ENCODE measurements at places on chromosomes 13 and 19.
A peak's percentile ranks its signal among the peaks of the same experiment; 100 is the strongest.

GRCh38 chr13:32272021-32272683, 43.0 kb downstream of the ZAR1L start:
- DNase-seq, result no peak

DNA sequence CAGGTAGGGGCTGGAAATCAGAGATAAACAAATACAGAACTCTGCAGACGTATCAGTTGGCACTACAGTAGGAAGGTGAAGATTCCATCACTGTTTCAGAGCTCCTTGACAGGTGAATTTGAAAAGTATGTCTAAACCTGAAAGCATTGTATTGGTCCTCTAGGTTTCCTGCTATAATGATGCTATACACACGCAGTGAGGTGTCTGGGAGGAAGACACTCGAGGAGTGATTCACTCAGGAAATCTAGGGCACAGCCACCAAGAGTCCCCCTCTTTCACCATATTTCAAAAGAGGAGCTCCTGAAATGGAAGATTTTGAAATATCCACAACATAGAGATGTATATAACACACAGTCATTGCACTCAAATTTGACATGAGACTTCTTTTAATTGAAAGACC, 331.0 kb upstream of the DACH1 start:
- no peak for DNase-seq

GRCh38 chr19:40512473-40513344, 45.9 kb downstream of the SPTBN4 start:
- no peak for DNase-seq

- no peak for DNase-seq
Measured at GRCh38 chr19:3494051-3494450, 6.4 kb downstream of the DOHH start.

GRCh38 chr19:31583148-31583547, 233.9 kb upstream of the TSHZ3 start:
- DNase-seq, result no peak

GRCh38 chr19:38233740-38234251, 9.8 kb upstream of the DPF1 start:
- peak; percentile 42 for DNase-seq

DNA sequence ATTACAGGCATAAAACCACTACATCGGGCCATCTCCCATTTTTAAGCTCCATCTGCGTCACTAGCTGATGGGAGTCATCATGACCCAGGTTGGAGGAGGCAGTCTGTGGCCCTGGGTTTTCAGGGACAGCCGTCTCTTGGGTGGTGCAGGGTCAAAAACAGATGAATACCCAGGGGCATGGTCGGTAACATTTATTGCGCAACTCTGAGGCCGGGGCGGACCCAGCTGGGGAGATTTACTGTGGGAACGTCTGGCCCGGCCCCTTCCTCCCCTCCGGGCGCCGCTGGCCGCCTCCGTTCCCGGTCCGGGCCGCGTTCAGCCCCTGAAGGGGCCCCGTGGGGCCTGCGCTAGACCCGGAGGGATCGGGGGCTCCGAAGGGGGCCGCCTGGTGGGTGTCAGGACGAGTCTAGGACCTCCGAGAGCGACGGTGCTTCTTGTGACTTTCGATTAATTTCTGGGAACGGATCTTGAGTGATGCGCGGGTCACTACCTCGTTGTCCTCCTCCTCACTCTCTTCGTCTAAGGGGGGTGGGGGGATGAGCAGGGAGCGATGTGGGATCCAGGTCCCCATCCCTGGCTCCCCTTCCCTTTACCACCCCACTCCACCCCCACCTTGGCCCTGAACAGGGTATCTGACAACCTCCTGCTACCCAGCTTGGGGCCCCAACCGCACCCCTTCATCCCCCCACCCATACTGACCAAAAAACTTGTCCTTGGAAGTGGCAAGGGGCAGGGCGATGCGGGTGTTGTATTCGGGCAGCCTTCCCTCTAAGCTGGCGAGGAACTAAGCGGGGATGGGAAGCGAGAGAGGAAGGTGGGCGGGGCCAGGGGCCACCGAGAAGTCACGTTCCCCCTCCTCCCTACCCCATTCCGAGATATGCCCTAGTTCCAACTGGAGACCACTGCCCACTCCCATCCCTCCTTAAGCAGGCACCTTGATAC, 1.6 kb upstream of the RGL3 start:
- no peak for DNase-seq

DNA sequence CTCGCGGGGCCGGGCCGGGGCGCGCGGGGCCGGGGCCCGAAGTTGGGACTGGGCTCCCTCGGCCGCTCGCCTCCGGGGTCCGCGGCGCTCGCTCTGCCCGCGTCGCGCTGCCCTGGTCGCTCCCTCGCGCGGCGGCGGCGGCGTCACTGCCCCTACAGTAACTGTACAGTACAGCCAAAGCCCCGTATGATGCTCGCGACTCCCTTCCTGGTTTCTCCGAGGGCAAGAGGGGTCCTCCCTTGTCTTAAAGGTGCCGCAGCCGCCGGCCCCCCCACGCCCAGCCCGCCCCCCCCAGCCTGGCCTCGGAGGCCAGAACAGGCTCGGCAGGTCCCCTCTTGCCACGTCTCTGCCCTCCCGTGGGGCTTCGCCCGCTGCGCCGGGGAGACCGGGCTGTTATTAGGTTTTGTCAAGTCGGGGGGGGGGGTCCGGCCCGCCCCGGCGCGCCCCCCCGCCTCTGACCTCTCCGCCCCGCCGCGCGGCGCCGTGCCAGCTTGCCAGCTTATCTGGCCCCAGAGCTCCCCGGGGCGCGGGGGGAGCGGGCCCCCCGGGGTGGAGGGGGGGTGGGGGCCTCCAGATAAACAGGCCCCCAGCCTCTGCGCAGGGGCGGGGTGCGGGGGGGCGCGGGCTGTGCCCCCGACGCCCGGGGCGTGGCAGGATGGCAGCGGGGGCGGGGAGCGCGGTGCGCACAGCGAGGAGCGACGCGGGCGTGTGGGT, at the start of gene ZBTB7A:
TSS of gene ZBTB7A (minus strand) at position 218 of the 714 bp plus-strand sequence. CDS start 11,667 bp downstream, outside the sequence.
- DNase-seq, result peak; percentile 65

DNA sequence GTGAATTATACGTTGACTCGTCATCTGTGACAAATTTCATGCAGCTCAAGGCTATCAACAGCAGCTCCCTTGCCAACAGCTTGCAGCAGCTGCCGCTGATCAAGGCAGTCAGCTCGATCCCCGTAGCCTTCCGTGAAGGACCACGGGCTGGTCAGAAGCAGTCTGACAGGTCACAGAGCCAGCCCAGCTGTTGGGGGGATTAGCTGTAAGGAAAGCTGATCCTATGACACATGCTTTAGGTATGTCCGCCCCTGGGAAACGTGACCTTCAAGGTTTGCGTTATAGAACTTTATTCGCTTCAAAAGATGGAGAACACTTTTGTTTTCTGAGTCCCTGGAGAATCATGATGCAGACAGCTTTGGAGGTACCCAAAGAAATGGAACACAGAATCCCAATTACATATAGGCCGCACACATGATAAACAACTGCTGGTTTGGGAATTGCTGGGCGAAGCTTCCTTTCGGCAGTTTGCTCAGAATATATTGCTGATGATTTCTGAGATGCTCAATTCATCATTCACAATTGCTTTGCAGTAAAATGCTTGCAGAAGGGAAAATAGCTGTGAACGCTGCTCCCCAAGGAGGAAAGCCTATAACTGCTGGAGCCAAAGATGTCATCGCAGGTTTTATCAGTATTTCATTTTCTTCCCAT, 62.6 kb upstream of the USP29 start:
- DNase-seq, result no peak
